ENCODE measurements at places on chromosomes 5 and 9.

- DNase-seq, result no peak
Observed at GRCh38 chr9:110179734-110180133, 28.2 kb downstream of the C9orf152 start.

DNA sequence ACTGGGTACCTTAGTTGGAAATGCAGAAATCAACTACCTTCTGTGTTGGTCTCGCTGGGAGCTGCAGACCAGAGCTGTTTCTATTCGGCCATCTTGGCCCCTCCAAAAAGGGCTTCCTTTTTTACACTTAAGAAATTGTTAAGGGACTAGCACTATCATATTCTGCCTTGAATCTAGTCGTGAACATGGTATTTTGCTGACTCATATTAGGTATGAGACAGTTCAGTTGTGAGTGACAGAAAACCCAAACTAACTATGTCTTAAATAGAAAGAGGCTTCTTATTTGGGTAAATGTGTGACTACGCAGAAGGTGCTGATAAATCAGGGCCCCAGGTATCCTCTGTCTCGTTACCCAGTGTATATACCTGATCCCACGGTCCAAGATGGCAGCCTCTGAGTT lies 298.2 kb downstream of the EDIL3 start:
- no peak for DNase-seq

GRCh38 chr5:93385655-93386054 lies 195.4 kb downstream of the NR2F1-AS1 start:
- no peak for DNase-seq

GRCh38 chr9:119834064-119834620 lies 464.9 kb upstream of the BRINP1 start:
- DNase-seq, result no peak
